ENCODE measurements at places on chromosomes 7 and 10.

GRCh38 chr7:109986701-109987100 lies 1104.2 kb upstream of the LRRN3 start:
- no peak for DNase-seq

- no peak for DNase-seq
Measured at GRCh38 chr10:119005362-119006043, 24.0 kb upstream of the NANOS1 start.

DNA sequence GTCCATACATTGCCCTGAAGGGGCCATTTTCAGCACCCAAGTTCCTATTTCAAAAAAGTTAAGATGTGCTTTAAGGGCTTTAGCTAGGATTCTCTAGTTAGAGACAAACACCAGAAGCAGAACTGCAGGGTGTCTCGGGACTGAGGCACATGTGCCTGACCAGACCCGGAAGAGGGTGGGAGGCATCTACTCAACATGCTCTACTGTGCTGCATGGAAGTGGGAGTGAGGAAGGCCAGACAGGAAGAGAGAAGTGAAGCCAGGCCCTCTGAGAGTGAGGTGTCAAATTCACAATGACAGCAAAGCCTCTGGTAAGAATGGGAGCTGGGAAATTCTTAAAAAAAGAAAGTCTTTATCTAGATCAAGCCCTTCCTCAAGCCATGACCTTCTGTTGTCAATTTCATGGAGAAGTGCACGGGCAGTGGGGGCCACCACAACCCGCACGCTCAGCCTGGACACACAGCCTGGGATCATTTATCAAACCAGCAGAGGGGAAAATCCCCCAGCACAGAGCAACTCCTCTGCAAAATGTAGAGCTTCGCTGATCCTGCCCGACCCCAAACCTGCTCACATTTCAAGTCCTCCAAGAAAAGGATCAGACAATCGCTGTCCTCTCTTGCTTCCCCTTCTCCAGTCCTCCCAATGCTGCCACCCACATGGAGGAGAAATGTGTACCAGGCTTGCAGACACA lies 38.7 kb downstream of the PLXNA4 start:
- no peak for DNase-seq

DNA sequence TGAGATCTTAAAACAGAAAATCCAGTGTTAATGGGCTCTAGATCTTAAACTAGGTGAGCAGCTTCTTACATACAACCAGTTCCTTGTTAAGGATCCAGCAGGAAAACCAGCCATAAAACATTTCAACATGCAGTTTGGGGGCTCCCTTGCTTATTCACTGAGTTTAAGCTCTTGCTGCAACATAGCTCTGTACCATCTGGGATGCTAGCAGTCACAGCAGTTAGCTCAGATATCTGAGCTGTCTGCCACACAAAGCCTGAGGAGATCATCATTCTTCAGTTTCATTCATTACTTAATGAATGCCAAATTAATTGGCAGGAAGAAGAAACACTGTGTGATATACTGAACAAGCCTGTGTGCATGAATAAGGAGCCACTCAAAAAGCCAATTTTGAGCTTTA lies 62.8 kb downstream of the PODXL start:
- no peak for DNase-seq

DNA sequence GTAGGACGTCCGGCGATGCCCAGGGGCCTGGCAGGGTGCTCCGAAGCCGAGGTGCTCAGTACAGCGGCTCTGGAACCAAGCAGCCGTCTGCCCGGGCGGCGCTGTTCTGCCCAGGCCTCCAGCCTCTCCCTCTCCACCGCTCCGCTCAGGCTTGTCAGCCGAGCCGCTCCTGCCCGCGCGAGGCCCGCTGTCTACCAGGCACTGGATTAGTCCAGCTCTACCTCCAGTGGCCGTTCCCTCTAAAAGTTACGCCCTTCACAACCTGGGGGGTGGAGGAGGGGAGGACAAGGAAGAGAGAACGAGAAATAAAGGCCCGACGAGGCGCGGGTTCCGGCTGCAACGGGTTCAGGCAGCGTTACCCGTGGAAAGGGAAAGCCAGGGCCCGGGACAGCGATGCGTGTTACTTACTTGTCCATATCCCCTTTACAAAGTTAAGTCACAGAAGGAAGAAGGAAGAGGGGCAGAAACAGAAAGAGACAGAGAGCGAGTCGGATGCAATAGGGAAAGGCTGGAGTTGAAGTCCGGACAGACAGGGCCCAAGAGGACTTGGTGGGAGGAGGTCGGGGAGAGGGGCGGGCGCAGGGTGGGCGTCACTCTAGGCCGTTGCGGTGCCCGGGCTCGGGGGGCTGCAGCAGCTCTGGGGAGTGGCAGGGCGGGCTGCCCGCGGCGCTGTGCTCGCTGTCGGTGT lies 2.8 kb downstream of the SP8 start:
- DNase-seq = peak; percentile 39

GRCh38 chr10:78559661-78560340 lies 509.0 kb upstream of the ZMIZ1 start:
- no peak for DNase-seq

DNA sequence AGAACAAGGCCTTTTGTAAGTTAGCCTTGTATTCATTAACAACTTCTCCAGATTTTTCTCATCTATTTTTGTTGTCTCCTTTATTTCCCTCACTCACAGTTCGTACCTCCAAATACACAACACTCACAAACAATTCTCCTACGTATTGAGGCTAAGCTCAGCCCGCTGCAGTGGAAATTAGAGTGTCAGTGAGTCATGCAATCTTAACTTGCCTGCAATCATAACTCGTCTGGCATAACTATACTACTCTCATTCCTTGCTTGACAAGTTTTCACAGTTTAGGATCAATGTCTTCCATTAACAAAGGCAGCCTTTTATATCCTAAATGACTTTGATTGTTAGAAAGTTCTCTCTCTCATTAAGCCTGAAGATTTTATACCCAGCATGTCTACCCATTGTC lies 23.8 kb downstream of the TMEM196 start:
- DNase-seq = no peak

- DNase-seq = no peak
Measured at GRCh38 chr7:112492186-112492585, 11.4 kb downstream of the LSMEM1 start.

DNA sequence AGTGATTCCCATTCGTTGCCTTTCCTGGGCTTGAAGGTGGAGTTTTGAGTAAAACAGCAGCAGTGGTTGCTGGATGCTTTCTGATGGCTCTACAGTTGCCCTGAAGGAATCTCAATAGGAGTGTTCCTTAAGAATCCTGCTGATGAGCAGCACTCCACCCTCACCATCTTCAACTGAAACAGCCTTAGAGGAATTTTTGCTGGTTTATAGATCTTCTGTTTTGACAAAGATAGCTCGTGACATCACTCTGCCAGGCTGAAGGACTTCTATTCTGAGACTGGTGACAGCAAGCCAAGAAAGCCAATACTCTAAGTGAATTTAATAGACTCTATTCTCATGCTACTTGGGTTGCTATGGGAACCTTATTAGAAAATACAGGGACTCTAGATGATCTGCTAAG lies 1014.7 kb downstream of the NRG3 start:
- no peak for DNase-seq

DNA sequence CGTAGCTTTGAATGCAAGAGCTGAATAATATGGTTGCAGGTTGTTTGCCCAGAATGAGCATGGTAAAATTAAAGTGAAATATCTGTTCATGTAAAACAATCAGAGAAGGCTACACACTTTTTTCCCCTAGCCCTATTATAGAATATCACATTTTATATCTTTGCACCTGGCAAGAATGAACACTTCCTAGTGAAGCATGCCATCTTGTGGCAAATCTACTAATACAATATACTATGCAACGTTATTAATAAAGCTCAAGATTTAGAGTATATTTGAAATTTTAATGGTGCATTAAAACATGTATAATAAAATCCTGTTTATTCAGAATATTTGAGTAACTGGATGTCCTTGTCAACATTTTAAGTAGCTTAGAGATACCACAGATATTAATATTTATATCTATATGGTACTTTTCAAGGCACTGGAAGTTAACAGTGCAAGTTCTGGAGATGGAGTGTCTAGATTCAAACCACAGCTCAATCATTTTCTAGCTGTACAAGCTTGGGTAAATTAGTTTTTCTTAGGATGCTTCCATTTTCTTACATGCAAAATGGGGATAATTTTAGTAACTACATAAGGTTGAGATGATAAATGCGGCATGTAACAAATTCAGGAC lies 643.1 kb upstream of the SEMA3D start:
- no peak for DNase-seq

- DNase-seq = no peak
Measured at GRCh38 chr7:114663502-114663901, 248.9 kb downstream of the FOXP2 start.

DNA sequence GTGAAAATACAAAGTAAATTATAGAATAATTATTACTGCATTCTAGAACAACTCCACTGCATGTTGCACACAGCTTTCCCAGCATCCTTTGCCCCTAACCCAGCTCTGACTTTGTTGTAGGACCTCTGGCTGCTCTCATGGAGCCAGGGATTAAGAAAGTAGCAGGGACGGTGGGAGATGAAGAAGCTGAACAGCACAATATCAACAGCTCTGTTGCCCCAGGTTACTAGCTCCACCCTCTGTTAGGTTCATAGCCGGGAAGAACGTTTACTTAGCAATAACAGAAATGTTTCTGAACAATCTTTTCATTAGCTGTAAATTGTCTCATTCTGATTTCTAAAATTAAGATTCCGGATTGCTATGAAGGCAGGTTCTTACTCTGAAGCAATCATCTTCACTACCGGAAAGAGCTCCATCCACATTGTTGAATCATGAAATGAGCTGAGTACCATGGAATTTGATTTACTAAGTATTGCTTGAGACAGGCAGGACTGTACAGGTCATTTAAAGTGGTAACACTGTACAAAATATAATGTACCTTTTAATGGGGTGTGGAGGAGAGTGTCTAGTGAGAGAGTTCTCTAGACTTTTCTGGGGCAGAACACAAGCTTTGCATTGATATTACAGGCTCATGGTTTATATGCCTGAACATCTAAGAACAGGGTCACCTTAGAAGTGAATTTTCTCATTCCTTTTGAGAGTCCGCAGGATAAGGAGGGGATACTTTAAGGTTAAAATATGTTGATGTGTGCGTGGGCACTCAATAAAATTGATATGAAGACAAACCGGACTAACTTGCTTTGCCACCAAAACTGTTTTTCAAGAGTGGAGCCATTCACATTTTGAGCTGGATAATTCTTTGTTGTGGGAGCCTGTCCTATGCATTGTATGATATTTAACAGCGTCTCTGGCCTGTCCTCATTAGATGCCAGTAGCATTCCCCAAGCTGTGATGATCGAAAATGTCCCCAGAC lies 20.8 kb upstream of the RAB18 start:
- no peak for DNase-seq

GRCh38 chr7:29606287-29606721 lies 42.7 kb downstream of the PRR15 start:
- no peak for DNase-seq
